NCI-H1694 (cell line): ENCODE measurements at places on chromosomes 6 and 20.
A peak's percentile ranks its signal among the peaks of the same experiment; 100 is the strongest.

DNA sequence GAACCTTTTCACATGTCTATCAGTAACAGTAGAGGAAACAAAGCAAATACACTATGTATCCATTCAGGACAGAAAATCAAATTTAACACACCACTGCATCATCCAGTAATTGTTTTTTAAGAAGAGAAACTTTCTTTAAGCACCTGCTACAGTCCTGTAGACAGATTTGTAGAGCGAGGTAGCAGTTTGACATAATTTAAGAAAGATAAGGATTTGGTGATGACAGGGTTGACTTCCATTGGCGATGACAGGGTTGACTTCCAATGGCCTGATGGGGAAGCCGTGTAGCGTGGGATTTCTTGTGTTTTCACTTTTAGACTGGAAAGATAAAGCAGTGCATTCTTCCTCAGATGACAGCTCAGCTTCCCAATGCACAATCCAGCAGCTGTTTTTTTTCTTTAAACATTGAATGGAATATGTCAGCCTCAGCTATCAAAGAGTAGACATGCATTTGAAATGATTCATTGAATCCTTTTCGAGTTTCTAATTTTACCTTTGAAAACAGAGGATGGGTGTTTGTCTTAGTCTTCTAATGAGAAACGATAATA is 68.5 kb downstream of the ECT2L start:
- no peak for DNase-seq

- DNase-seq: no peak
Observed at GRCh38 chr6:13248584-13248985, 79.8 kb downstream of the TBC1D7 start.

DNA sequence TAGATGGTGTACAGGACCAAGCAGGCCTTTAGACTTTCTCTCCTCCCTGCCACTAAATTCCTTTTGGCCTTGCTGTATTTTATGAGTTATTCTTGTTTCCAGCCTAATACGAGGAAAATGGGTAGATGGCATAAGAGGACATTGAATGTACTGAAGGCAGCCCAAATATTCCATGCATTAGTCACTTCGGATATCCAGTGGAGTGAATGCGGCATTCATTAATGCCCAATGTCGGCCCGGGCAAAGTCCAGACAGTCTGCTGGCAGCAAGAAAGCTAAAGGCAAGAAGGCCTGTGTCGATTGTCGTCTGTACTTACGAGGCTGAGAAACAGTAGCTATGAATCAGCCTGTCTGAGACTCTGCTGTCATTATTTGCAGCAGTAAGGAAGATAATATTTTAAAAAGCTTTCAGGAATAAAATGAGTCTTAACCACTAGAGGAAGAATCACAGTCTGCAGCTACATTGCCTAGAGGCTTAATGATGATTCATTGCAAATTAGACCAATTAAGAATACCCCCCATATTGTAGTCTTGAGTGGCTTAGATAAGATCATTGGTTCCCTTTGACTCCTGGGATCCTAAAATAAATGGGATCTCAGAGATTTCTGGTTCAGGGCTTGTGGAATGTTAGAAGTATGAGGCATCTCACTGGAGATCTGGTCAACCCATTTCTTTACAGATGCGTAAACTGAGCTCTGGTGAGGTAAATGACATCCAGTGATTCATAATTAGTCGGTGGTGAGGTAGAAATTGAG is 534.1 kb upstream of the JAG1 start:
- DNase-seq: no peak

DNA sequence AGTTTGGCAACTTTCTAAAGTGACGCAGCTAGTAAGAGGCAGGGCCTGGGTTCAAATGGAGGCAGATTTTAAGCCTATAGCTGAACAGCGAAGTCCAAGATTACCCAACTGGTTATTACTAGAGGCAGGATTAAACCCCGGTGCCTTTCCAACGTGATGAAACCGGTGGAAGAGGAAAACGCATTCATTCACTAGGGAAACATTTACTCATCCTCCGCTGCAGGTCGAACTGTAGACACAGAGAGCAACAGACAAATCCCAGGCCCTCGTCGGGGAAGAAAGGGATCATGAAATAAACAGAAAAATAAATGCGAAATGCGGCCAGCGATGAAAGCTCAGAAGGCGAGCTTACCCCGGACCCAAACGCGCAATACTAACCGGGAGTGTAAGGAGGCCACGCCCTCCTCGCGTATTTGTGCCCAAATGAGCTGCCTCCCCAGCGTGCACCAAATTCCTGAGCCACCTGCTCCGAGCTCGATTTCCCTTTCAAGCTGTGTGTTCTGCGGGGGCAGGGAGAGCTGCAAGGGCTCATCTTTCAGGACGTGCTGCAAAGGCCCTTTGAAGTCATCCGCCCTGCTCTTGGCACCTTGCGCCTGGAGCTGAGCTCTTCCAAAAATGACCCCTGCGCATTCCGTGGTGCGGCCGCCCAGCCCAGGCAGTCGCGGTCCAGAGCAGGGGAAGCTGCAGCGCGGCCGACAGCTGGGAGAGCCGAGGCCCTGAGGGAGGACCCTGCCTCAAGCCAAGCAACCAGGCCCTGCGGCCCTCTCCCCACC is 46.9 kb downstream of the PDYN start:
- DNase-seq: no peak

DNA sequence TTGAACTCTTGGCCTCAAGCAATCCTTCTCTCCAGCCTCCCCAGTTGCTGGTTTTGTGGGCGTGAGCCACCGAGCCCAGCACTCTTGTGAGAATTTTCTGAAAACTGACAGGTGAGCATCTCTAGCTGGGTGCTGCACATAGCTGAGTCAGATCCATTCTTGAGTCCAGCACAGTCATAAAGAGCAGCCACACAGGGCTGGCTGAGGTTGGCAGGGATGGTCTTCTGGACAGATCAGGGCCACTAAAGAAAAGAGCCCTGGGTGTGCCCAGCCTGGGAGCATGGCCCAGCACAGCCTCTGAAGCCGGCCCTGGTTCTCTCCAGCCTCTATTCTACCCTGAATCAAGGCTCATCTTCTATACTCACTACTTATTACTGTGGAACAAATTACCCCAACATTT is 11.5 kb downstream of the DLGAP4 start:
- DNase-seq: no peak

- no peak for DNase-seq
Observed at GRCh38 chr6:29567991-29568390, 8.5 kb upstream of the UBD start.

GRCh38 chr6:22821664-22822320 is 252.4 kb downstream of the HDGFL1 start:
- no peak for DNase-seq

DNA sequence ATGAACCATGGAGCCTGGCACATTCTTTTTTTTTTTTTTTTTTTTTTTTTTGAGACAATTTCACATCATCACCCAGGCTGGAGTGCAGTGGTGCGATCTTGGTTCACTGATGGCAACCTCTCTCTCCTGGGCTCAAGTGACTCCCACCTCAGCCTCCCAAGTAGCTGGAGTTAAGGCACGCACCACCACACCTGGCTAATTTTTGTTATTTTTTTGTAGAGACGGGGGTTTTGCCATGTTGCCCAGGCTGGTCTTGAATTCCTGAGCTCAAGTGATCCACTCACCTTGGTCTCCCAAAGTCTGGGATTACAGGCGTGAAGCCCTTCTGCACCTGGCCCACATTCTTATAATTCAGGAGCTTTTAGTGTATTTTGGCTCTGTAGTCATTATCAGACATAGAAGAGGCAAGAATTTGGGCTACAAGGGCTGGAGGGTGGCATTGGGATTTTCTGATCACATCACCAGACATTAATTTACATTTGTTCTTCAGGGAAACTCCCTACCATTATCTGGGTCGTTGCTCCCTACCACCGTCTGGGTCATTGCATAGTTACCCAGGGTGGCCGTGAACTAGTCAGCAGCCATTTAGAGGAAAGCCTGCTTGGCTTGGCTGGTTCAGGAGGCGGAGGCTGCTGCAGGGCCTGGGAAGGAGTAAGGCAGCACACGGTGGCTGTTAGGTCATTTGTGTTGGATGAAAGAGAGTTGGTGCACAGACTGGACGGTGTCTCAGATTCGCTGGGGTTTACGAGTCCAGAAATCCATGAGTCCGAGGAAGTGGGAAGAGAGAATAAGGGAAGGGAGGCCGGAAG is 17.6 kb downstream of the ARID1B start:
- DNase-seq: no peak

- peak; percentile 28 for DNase-seq
Observed at GRCh38 chr20:46132705-46133120, 14.6 kb downstream of the CD40 start.

DNA sequence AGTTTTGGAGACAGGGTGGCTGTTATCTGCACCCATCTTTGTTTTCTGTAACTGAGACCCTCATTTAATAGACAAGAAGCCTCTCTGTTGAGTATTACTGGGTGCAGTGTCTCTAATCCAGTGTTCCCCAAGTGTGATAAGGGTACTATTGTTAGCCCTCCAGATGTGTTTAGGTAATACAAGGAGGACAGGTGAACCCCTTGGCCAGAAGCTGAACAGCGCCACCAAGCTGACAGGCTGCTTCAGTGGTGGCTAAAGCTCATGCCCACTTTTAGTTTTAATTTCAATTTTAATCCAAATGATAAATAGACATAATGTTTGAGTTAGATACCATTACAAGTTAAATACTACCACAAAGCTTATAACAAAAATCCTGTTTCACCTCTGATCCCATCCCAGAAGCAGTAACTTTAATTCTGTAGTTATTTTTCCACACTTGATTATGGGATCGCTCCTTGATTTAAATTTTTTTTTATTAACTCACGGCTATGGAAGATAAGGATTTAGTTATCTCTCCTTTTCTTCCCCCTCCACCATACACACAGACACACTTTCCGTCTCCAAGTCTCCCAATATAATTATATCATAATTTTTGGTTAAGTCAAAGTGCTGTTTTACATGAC is 8.4 kb upstream of the STK35 start:
- no peak for DNase-seq

GRCh38 chr6:108556866-108557493 is 3.7 kb upstream of the FOXO3 start:
- DNase-seq: no peak

DNA sequence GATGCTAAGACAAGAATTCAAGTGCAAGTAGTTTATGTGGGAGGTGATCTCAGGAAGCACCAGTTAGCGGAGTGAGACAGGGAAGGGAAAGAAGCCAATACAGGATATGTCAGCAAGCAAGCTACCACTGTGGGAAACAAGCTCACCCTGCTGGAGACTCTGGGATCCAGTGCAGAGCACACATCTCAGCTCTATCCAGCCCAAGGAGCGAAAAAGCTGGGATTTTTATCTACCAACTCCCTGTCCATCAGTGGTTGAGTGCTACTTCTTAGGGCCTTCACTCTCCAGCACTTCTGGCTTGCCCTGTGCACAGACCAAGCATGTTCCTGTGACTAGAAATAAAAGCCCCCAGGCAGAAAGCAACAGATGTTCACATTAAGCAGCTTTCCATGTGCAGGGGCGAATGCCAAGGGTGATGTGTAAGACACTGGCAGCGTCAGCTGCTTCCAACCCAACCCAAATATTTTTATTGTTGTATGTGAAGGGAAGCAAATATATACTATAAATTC is 10.8 kb upstream of the RNF24 start:
- peak; percentile 86 for DNase-seq

- DNase-seq: no peak
Observed at GRCh38 chr20:51220293-51220706, 197.4 kb upstream of the KCNG1 start.

GRCh38 chr6:4133941-4134838 is 1.2 kb downstream of the ECI2 start:
- DNase-seq: no peak

DNA sequence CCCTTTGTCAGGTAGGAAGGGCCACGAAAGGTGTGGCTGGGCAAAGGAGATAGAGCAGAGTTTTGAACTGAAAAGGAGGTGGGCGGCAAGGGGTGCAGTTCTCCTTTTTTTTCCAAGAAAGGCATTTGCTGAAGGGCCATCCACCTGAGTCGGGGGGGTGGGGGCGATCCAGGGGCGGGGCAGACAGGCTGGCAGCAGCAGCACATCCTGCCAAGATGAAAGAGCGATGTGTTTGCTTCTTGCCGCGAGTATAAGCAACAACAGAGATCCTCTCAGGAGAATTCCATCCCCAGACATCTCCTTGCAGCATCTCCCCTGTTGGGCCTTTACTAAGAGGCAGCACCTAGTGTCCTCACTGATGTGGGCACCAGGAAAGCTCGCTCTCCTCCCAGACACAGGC is 516.5 kb downstream of the CD83 start:
- no peak for DNase-seq
